Kidney (tissue), 22 donors: ENCODE measurements at places on chromosomes 2 and 18.

- DNase-seq, result no peak
Measured at GRCh38 chr2:233285921-233286320, 21.7 kb upstream of the SAG start.

GRCh38 chr2:145931781-145932395, 1412.0 kb upstream of the ZEB2 start:
- DNase-seq, result no peak

DNA sequence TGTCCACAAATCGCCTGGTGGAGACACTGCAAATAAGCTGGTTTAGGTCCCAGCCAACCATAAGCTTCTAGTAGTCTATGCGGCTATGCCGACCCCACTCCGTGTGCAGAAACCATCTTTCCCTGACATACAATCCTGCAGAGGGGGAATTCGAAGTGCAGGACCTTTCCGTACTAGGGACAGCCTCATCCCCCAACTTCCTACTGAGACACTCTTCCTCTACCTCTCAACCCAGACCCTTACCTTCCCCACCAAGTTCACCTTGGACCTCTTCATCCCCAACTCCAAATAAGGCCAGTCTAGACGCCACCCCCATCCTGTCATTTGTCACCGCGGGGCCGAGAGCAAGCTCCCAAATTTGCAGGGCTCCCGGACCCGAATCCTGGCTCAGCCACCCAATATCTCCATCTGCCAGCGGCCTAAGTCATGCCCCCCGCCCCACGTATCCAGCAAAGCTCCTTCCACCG, 496 bp downstream of the SUCLG1 start:
- DNase-seq, result no peak

DNA sequence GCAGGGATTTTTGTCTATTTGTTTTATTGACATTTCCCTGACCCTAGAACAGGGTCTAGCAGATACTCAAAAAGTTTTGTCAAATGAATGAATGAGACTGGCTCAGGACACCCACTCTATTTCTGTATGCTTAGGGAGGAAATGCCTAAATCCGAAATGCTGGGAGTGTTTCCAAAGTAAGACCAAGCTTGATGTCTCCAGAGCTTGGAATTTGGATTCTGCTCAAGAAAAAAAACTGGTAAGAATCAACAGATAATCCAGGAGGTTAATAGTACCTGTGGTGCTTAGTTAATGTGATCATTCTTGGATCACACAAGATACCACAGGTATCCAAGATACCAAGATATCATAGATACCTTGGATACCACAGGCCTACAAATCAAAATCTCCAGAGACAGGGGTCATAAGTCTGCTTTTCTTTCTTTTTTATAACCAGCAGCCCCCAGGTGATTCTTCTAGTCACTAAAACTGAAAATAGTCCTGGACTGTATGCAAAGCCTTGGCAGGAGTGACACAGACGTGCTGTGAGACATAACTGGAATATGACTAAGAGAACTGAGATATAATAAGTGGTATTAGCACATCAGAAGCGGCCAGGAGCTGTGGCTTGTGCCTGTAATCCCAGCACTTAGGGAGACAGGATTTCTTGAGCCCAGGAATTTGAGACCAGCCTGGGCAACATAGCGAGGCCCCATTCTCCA, 39.9 kb upstream of the SP3 start:
- DNase-seq, result no peak
